ENCODE measurements at places on chromosomes 13 and 19.

DNA sequence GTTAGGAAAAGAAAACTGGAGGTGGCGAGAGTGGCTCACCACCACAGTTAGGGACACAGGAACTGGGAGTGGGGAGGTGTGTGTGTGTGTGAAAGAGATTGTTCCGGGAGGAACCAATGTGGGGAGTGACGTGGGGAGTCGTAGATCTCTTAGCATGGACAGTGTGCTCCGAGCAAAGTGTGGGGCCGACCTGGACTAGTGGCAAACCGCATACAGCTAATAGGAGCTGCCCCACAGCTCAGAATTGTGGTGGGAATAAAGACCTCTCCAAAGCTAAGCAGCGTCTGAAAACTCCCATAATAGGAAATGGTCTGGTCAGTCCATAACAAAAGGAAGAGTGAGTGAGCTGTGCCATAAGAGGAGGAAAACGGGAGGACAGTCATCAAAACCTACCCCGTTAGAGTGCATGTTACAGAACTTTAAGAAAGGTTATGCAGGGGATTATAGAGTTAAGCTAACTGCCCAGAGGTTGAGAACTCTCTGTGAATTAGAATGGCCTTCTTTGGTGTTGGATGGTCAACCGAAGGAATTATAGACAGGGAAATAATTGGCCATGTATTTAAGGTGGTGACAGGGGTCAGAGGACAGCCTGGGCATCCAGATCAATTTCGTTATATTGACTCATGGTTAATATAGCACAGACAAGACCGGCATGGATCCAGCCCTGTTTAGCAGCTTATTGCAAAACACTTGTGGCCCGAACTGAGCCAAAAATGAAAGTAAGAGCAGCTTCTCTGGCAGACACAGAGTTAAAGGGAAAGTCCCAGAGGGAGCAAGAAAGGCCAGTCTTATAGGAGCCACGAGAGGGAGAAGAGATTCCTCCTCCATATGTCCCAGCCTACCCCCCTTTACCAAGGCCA is 8.9 kb upstream of the SLC15A1 start:
- no peak for DNase-seq

DNA sequence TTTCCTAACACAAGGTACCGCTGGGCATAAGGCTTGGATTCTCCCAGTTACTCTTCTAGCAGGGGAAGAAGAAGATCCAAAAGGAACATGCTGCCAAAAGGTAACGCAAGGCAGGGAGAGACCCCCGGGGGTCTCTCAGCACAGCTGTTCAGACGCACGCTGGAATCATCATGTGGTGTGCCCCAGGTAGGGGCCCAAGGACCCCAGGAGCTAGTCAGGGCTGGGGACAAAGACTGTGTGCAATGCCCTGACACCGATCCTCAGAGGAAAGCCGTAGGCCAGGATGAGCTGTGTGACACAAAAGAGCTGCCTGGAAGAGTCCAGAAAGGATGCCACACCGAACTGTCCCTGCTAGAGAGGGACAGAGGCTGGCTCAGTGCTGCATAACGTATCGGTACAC is 22.3 kb upstream of the EPHX3 start:
- DNase-seq, result no peak

GRCh38 chr13:109730812-109731335 is 55.5 kb downstream of the IRS2 start:
- no peak for DNase-seq

DNA sequence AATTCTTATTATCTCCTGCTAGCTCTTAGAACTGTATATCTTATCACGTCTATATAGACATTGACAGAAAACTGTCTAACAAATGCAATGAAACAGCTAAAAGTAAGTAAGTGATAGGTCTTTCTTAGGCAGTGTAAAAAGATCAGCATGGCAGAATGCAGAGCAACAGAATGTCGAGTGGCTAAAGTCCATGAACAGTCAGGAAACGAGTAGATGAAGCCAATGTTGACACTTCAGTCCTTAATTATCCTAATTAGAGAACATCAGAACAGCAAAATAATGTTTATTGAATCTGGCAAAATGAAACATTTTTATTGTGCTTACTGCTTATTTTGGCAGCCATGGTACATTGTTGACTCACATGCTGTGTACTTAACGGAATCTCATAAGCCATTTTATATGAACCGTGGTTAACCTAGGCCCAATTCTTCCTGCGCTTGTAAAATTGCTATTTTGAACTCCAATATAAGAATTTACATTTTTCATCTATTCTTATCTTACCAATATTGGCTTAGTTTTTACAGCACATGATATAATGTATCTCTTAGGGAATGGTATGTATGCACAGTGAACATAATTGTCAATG is 748.1 kb downstream of the DACH1 start:
- no peak for DNase-seq

- DNase-seq, result no peak
Observed at GRCh38 chr13:75181906-75182305, 300.1 kb downstream of the TBC1D4 start.

GRCh38 chr19:31110336-31110735 is 238.9 kb downstream of the TSHZ3 start:
- no peak for DNase-seq

DNA sequence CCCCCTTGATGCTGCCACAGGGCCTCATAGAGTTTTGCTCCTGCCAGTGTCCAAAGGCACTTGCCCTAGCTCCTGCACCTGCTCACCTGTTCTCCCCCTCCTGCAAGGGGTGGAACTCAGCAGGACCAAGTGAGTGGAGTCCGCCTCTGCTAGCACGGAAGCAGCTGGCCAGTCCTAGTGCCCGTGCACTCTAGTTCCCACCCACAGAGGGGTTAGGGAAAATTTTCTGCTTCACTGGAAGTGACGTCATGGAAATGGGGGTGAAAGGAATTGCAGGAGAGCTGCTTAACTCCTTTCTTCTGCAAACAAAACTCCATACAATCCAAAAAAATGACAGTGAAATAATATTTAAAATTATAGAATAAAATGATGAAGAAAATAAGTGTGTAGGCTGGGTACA is 609.7 kb upstream of the SLITRK1 start:
- no peak for DNase-seq

- DNase-seq, result no peak
Observed at GRCh38 chr19:5059793-5060192, 90.9 kb downstream of the KDM4B start.

- DNase-seq, result no peak
Observed at GRCh38 chr13:35763782-35764123, 287.3 kb upstream of the MAB21L1 start.

- DNase-seq, result no peak
Observed at GRCh38 chr13:113298043-113298945, 1.3 kb downstream of the LAMP1 start.

- DNase-seq, result no peak
Observed at GRCh38 chr13:46146898-46147297, 35.1 kb downstream of the LCP1 start.

GRCh38 chr19:44142059-44142433 is 692 bp downstream of the ZNF234 start:
- DNase-seq, result peak; percentile 4

DNA sequence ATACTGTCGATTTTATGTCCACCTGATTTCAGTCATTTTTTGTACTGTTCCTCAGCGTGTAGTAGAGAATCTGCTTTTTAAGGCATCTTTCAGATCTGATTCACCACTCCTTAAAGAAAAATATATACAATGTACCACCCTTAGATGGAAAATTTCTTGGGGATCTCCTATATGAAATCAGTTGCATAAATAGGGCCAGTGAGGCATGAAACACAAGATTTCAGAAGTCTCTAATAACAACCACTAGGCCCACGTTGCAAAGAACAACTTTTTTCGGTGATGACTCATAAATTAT is 1.4 kb downstream of the USP12 start:
- DNase-seq, result no peak

DNA sequence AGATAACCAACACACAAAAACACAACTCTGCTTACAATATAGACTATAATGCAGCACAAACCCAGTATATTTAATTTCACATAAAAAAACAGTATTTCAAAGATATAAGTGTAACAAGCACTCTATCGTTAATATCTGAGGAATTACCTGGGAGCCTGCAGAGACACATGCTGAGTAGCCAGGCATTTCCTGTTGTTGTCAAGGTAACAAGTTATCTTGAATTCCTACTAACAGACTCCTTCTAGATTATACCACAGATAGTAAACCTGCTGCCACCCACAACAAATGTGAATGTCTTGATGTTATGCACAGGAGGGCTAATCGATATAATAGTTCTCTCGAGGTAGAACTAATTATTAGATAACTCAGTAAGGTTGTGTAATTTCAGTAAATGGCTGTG is 826.0 kb upstream of the PRR20A start:
- DNase-seq, result no peak

DNA sequence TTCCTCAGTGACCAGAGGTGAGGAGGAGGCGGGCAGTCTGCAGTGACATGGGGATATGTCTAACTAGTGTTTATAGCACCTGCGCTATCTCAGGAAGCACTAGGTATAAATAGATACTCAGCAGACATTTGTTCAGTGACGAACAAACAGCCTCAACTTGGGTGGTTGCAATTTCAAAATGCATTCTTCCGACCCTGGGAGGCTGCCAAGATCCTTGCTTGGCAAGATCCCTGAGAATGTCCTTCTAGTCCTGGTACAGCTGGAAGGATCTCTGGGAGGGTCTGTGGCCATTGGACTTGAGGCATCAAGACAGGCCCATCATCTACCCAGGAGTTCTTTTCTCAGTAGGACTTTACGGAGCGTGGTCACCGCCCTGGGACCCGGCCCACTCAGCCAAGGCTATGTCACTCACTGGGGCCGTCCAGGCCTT is 299.5 kb downstream of the ZNF536 start:
- DNase-seq, result no peak

- no peak for DNase-seq
Observed at GRCh38 chr13:20815464-20815863, 41.7 kb upstream of the EEF1AKMT1 start.

- DNase-seq, result no peak
Observed at GRCh38 chr13:74299721-74300120, 165.5 kb upstream of the KLF12 start.

DNA sequence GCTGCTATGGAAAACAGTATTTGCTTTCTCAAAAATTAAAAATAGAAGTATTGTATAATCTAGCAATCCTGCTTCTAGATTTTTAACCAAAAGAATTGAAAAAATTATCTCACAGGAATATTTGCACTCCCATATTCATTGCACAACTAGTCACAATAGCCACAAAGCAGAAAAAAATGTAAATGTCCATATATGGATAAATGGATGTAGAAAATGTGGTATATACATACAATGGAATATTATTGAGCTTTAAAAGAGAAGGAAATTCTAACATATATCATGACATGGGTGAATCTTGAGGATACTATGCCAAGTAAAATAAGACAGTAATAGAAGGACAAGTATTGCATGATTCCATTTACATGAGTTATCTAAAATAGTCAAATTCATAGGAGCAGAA is 2753.0 kb downstream of the PCDH9 start:
- no peak for DNase-seq

- DNase-seq, result peak; percentile 73
Observed at GRCh38 chr19:2391118-2391725, 31.2 kb downstream of the TMPRSS9 start.

DNA sequence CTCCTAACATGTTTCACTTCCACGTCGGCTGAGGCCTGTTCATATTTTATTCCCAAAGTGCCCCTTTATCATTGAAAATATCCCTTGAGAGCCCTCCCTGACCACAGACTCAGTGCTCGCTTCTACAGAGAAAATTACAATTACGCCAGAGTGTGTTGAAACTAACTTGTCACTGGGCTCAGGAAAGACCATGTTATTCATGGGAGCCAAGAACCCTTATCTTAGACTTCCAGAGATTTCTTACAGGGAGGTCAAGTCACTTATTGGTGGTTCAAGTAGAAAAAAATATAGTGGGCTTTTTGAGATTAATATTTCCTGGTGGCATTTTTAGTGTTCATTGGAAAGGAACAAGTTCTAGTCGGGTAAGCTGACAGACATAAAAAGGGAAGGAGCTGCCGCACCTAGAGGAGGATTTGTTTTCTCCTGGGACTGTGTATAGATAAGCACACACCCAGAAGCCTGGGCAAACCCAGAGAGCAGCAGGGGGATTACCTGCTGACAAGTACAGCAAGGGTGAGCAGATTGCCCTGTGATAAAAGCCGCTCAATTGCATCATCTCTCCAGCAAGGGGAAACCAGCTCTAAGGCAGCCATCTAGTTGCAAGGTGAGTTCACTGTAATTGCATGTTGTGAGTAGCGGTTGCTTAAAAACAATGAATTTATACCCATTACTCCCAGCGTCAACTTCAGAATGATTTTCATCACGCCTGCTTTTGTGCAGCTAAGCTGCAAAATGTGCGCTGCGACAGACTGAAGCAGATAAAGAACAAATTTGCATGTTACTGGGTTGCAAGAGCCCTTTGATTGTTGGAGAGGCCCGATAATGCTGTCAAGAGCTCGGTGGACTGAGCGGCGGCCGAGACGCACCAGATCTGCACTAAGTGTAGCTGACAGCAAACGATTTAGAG is 46.2 kb downstream of the DCT start:
- DNase-seq, result no peak

DNA sequence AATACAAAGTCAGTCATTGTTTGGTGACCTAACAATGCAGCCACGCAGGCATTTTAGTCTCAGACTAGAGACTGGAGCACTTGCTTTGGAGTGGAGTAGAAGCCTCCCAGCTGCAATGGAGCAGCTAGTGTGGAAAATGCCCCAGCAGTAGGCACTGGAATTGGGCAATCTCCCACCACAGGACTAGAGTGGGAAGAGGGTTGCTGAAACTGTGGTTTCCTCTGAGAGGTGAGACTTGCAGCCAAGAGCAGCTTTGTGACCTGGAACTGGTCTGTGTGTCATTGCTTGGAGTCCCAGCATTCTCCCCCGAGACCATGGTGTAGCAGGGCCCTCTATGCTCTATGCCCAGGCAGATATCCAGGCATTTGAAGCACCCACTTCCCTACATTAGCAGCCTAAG is 556.3 kb downstream of the UQCRFS1 start:
- no peak for DNase-seq

- no peak for DNase-seq
Observed at GRCh38 chr13:74024856-74025255, 109.3 kb downstream of the KLF12 start.

DNA sequence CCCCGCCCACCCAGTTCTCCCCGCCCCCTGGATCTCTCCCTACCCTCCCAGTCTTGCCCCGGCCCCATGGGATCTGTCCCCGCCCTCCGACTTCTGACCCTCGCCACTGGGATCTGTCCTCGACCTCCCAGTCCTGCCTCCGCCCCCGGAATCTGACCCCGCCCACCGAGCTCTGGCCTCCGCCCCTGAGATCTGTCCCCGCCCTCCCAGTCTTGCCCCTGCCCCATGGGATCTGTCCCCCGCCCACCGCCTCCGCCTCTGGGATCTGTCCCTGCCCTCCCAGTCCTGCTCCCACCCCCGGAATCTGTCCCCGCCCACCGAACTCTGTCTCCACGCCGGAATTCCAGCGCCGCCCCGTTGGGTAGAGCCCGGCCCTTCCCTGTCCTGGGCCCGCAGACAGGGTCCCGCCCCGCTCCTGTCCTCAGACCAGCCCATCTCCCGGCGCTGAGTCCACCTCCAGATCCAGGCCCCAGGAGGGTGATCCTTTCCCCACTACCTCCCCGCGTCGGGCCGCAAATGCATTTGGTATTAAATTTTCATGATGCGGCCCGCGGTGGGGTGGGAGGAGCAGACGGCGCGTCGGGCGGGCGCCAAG is 1.5 kb upstream of the SLC17A7 start:
- DNase-seq, result peak; percentile 87

GRCh38 chr19:12947702-12948611 is 2.3 kb downstream of the RAD23A start:
- no peak for DNase-seq

GRCh38 chr13:36919833-36920615 is at the start of gene SMAD9:
Gene SMAD9 (minus strand): TSS chr13:36920238. CDS start chr13:36879689, 40,549 bp downstream.
- DNase-seq, result peak; percentile 22

Data from cerebellum (tissue), 4 donors.